Activated gamma-delta T cell treated with anti-CD3 and anti-CD28 coated beads, Interleukin-2, amount 50 U/mL, for 16 hours (primary cell): ENCODE measurements at places on chromosomes 2 and 18.
A peak's percentile ranks its signal among the peaks of the same experiment; 100 is the strongest.

- DNase-seq = peak; percentile 63
Measured at GRCh38 chr2:237700512-237701032, 73.2 kb downstream of the LRRFIP1 start.

DNA sequence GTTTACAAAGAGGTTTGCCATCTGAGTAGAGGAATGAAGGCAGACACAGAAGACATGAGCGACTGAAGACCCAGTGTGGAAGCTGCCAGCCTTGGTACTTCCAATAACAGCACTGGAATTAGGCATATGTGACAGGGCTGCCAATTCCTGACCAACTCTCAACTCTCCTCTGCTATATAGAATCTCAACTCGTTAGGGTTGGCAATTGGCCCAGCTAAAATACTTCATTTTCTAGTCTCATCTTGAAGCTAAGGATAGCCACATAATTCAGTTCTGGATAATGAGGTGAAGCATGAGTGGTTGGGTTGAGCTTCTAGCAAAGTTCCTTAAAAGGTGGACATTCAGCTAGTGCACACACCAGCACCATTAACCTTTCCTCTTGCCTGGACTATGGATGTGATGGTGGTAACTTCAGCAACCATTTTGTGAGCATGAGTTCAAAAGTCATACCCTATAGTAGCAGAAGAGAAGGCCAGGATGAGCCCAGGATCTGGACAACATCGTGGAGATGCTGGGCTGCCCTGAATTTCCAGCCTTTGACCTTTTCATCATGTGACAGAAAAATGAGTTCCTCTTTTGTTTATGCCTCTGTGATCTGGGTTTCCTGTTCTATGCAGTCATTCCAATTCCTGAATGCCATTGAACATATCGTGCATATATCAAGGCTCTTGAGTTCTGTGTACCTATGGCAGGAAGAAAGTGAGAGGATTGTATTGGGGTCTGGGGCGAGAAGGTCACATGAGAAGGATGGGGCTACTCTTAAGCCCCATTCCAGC lies 68.1 kb upstream of the HAAO start:
- no peak for DNase-seq

- DNase-seq = no peak
Measured at GRCh38 chr18:42222557-42222956, 267.5 kb downstream of the PIK3C3 start.

DNA sequence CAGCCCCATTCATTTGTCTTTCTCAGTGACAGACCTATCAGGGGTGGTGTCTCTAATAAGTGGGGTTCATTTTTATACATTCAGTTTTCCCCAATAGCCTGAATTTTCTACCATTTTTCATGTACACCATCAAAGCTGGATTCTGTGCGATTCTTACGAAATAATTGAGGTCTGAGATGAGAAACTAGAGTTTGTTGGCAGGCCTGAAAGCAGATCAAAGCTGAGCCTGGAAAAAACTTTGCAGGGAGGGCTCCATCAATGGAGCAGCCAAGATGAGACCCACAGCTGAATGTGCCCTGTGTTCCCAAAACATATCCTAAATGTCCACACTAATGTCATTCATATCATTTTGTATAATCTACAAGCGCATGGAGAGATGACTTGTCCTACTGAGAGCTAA lies 4.5 kb upstream of the TMEM200C start:
- DNase-seq = no peak

- no peak for DNase-seq
Measured at GRCh38 chr2:232795920-232796319, 19.6 kb upstream of the KCNJ13 start.

- DNase-seq = no peak
Measured at GRCh38 chr18:3119401-3120341, 100.1 kb downstream of the MYOM1 start.

DNA sequence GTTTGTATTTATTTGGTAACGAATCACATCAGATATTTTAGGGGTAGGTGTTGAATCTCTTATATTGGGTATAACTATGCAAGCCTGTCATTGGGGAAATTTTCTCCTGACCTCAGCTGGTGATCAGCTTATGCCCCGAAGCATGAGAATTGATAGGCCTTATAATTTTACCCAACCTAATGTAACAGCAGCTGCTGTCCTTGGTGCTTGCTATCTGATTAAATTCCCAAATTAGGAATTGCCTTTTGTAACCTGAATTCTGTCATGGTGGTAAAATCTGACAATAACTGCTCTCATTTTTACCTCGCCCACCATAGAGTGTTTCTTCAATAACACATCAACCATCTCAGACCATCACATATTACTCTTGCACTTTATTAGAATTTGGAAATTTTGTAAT lies 1542.6 kb upstream of the PIK3C3 start:
- DNase-seq = no peak

DNA sequence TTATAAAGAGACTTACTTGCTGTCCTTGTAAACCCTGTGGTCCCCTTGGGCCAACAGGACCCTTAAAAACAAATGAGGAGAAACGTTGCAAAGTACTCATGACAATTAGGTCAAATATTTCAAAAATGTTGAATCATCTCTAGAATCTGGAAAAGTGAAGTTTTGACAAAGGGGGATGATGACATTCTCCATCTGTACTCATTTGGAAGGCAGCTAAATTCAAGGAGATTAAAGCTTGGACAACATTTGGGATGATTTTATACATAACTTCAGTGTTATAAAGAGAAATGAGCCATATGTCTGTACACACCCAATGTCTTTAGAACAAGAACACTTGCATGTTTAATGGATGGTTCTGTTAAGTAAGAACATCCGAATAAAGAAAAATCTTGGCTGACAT lies 92.9 kb downstream of the COL5A2 start:
- no peak for DNase-seq

GRCh38 chr18:55751476-55751875 lies 163.5 kb upstream of the TCF4 start:
- DNase-seq = no peak
